Fibroblast of skin of abdomen (primary cell): ENCODE measurements at places on chromosomes 3 and 15.

- DNase-seq: no peak
These were observed 613.4 kb downstream of the NLGN1 start for GRCh38 chr3:174010907-174011306.

DNA sequence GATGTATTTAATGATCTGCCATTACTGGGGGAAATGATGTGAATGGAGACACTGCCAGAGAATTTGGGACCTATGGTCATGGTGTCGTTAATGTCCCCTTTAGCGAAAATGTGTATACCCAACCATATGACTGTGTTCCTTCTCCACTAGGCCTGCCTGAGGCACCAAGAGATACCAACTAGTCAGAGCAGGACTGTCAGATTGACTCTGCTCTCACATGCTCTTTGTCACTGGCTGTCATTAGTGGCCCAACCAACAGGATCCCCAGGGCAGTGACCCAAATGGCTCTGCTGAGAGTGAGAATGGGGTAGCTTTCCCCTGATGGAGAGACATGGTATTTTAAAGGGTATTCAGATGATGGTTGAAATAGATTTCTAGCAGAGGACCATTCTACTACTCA lies 2.8 kb downstream of the TAGLN3 start:
- DNase-seq: no peak

GRCh38 chr3:39029556-39029955 lies 22.2 kb downstream of the SCN11A start:
- no peak for DNase-seq

DNA sequence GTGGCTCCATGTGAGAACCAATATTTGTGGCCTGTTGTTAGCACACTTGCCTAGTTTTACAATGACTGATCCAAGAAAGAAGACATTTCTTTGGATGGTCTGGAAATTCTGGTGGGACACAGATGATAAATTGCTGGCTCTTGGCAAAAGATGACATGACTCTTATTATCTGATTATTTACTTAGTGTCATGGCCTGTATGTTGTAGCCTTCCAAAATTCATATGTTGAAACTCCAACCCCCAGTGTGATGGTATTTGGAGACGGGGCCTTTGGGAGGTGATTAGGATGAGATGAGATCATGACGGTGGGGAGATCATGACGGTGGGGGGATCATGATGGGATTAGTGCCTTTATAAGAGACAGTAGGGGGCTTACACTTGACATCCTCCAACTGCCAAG lies 30.0 kb upstream of the AKAP13 start:
- DNase-seq: no peak

DNA sequence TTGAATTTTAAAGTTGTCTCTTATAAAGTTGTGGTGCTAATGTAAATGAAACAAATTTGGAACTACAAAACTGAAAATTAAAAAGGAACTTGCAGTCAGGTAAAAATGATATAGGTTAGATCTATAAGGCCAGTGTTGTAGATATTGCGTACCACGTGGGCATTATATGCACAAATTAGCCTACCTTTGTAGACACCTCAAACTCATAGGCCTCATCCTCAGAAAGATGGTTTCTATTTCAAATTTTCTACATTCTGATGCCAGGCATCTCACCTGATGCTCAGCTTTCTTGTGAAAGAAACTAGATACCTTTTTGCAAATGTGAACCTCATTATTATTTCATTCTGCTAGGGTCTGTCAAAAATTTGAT lies 25.6 kb downstream of the TMEM207 start:
- DNase-seq: no peak

DNA sequence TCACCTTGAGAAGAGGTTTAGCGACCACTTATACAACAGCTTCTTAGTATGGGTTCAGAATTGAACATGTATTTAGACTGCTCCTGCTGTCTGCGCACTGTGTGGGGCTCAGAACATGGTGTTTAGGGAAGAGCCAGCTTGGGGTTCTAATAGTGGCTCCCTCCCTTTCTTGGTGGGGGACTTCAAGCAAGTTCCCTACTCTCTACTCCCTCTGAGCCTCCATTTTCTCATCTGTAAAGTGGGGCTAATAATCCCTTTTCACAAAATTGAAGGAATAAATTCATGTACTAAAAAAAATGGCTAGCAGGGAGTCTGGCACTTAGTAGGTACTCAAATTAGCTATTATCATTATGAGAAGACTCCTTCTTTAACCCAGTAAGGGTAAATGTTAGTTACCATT lies 97.5 kb upstream of the SPATA12 start:
- no peak for DNase-seq

- no peak for DNase-seq
These were observed 77.6 kb downstream of the CLDN11 start for GRCh38 chr3:170496026-170496867.

DNA sequence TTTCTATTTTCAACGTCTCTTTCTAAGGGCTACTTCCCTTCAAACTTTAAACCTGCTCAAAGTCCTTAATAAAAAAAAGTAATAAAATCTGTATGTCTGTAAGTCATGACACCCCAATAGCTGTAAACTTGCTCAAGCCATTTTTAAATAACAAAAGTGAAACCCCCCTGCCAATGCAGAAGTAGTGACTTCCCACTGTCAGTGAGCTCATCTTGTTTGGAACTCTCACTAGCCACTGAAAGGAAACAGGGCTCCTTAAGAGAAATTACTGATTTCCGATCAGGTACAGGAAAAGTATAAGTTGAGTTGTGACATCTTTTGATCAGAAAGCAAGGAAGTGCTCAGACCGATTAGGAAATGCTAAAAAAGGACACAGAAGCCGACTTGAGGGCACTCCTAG lies 27.6 kb upstream of the GPR171 start:
- DNase-seq: no peak

DNA sequence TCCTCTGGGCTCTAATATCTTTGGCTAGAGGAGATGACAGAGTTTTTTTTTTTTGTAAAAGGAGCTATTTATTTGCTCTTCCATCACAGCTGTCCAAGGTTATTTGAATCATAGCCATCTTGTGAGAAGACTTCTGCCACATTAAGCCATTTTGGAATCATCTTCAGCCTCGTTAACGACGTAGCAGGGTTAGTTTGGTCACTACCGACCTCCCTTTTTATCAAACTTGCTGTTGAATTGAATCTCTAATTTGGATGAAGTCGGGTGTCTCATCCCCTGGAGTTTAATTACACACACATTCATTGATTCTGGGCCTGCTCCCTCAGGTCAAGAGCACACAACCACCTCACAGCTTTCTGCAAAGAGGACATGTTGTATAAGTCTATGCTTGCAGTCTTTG lies 238.7 kb downstream of the CPNE4 start:
- no peak for DNase-seq

GRCh38 chr3:184889312-184889904 lies 77.4 kb downstream of the VPS8 start:
- no peak for DNase-seq

GRCh38 chr3:182703233-182703632 lies 90.1 kb upstream of the ATP11B start:
- no peak for DNase-seq

GRCh38 chr15:72063186-72063585 lies 54.8 kb downstream of the MYO9A start:
- no peak for DNase-seq

DNA sequence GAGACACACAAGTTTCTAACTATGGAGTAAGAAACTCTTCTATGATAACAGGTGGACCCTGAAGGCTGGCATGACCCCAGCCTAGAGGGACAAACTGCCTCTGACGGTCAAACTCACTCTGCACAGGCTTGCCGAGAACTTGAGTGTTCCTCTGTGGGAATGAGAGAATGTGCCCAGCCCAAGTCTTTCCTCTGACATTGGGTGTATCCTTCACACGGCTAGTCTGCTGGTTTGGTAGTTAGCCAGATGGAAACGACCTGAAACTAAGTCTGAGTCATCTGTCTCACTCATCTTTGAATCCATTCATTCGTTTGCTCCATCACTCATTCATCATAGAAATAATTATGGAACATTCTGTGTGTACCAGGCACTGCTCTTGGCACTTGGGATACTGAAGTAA lies 198.4 kb downstream of the ATP10A start:
- DNase-seq: peak; percentile 12

GRCh38 chr3:186847437-186847836 lies 4.9 kb downstream of the ADIPOQ start:
- no peak for DNase-seq

DNA sequence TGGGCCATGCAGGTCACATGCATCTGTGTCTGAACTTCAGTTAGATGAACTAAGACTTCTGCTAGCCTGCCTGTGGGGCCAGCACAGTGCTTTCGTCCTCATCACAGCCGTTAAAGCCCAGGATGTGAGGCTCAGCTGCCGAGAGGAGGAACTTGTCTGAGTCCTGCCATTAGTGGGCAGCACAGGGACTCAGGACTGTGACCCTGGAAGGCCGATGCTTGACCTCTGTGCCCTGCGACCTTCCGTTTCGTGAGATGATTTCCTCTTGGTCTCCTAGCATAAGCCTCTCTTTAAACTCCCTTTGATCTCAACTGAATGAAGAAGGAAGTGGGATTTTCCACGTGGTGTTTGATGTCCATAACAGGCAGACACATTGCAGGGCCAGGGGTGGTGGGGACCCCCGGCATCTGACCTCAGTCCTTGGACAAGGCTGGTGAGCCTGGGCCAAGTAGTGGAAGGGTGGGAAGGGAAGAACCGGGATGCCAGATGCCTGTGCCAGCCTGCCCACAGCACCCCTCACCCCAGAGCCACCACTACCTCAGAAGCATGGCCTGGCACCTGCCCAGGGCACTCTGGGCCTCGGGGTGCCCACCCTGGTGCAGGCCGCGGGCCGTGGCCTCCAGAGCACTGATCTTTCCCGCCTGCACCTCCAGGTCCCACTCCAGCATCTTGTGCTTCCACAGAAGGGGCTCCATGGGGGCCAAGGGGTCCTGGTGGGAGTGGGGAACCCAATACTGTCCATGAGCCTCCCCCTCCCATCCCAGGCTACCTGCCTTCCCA lies 21.6 kb downstream of the PLA2G4B start:
- no peak for DNase-seq

DNA sequence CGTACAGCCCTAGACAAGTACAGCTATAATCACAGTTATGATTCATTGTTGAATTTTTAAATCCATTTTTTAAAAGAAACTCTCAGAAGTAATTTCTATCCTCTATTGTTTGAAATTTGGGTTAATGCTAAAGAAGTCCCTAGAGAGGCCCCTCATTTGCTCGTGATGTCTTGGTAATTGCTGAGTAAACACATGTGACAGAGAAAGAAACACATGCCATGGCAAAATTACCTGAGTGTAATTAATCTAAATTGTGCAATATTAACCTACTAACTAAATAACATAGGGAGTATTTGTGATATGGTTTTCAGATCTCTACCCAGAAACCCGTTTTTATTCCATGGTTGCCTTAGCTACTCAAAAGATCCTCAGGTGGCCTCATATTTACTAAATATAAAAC lies 10.8 kb downstream of the NEK10 start:
- DNase-seq: no peak

GRCh38 chr3:51559411-51559888 lies 20.9 kb downstream of the RAD54L2 start:
- peak; percentile 56 for DNase-seq

DNA sequence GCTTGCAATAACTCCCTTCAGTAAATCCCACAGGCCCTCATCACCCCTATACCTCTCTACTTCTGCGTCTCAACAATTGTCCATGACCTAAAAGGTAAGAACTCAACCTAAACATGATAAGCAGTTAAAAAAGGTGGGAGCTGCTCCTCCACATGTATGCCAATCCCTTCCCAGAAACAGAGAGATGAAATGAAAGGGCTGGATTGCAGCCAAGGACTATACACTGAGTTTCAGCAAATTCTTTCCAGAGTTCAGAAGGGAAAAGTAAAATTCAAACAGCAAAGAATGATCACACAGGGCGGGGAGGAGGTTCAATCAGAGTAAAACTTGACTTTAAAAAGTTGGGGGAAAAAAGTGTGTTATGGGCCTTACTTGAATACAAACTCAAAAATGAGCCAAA lies 27.5 kb downstream of the PLOD2 start:
- peak; percentile 47 for DNase-seq
